ENCODE measurements at places on chromosomes 3 and 15.

DNA sequence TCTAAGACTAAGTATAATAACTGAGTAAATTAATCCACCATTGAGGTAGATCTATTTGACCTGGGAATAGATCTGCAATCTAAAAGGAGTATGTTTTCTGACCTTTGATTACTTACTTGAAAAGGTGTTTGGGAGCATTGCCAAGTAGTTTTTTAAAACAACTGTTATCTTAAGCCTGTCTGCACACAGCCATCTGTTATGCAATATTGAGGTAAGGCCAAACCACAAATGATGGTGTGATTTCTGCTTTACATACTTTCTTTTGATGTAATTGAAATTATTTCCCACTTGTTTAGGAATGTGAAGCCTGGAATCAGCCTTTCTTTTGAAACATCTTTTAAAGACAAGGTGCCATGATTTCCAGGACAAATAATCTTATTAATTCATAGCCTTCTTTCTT is 274.0 kb downstream of the BBX start:
- no peak for DNase-seq

GRCh38 chr3:146134348-146135117 is 26.5 kb downstream of the PLOD2 start:
- DNase-seq: no peak

GRCh38 chr3:45635475-45636256 is 41.1 kb downstream of the LIMD1 start:
- no peak for DNase-seq

- no peak for DNase-seq
Observed at GRCh38 chr3:61600195-61600594, 38.8 kb downstream of the PTPRG start.

DNA sequence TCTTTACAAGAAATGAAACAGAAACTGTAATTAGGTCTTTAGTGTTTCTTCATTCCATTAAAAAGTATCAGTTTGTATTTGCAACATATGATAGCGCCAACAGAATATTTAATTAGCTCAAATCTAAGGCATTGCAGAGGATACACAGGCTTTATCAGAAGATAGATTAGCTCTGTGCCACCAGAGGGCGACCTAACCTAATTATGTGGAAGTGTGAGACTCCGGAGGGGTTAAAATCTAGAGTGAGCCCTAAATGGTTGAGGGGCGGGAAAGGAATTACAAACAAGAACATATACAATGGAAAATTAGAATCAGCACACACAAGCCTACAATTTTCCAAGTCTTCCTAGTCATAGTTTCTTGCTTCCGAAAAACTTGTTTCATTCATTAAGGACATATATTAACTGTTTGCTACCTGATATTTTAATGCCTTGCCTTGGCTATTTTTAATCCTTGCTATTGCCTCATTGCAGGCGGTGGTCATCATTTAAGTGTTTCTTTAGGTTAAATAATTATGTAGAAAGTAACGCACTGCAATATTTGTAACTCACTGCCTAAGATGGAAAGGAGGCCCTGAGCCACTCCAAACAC is 18.0 kb upstream of the RYR3 start:
- peak; percentile 32 for DNase-seq

DNA sequence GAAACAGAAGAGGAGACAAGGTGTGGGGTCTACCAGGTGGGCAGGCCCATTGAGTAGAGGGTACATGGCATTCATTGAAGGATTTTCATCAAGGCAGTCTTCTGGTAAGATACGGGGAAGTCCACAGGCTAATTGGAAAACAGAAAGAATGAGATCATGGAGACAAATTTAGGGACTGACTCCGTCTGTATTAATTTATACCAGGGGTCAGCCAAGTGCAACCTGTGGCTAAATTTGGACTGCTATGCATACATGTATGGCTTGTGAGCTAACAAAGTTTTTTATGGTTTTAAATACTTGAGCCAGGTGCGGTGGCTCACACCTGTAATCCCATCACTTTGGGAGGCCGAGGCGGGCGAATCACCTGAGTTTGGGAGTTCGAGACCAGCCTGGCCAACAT is 21.1 kb upstream of the SNRPN start:
- DNase-seq: no peak

GRCh38 chr3:114447545-114447944 is 153.7 kb downstream of the TIGIT start:
- DNase-seq: no peak

GRCh38 chr3:10434144-10434937 is 71.0 kb downstream of the ATP2B2 start:
- no peak for DNase-seq

GRCh38 chr3:51269466-51269865 is 115.6 kb upstream of the MANF start:
- no peak for DNase-seq

- no peak for DNase-seq
Observed at GRCh38 chr15:31487811-31488436, 161.3 kb downstream of the KLF13 start.

GRCh38 chr3:119894195-119894594 is 112.3 kb downstream of the NR1I2 start:
- no peak for DNase-seq

GRCh38 chr3:115092220-115092791 is 54.8 kb downstream of the ZBTB20 start:
- peak; percentile 17 for DNase-seq

DNA sequence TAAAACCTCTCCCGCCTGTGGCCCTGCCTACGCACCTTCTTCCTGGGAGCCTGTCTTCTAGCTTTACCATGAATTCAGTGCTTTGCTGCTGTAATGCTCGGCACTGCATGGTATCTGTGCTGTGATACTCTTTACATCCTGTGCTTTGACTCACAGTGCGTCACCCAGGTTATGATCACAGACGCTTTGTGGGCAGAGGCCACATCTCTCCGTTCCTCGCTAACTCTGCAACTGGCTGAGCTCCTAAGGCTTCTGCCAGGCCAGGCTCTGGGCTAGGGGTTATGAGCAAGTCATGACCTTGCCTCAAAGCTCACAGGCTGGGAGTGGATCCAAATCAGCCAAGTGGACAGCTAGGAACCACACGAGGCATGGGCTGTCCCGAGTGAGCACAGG is 23.2 kb downstream of the SPTBN5 start:
- DNase-seq: peak; percentile 36

GRCh38 chr3:82505079-82505756 is 743.8 kb upstream of the GBE1 start:
- no peak for DNase-seq

DNA sequence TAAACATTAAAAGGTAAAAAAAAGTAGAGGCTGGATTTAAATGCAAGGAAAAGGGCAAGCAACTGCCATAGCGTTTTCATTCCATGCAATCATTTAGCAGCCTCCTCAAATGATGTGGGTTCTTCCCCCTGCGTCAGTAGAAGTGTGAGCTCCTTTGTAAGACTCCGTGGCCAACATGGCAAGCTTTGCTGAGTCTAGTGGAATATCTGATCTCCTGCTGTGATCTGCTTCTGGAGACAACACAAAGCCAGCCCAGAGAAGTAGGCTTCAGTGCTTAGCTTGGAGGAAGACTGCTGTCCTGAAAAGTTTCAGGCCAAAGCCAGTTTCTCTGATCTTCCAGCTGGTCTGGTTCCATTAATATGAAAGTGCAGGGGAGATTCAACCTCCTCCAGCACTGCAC is 70.4 kb downstream of the ARPP21 start:
- DNase-seq: no peak

DNA sequence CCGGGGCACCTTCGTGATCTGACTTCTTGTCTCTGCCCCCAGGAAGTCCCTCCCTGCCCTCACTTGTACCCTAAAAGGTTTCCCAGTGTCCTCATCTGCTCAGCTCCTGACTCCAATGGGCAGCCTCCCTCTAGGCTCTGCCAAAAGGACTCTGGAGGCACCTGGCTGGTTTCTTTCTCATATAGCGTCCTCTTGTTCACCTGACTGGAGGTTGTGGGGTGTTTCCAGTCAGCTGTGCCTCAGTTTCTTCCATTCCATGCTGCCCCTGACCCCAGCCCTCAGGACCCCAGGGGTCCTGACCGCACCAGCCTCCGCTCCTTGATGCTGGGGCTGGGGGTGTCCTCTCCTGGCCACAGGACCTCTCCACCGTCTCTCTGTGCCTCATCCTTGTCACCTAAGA is 2.5 kb downstream of the PRR23E start:
- no peak for DNase-seq

DNA sequence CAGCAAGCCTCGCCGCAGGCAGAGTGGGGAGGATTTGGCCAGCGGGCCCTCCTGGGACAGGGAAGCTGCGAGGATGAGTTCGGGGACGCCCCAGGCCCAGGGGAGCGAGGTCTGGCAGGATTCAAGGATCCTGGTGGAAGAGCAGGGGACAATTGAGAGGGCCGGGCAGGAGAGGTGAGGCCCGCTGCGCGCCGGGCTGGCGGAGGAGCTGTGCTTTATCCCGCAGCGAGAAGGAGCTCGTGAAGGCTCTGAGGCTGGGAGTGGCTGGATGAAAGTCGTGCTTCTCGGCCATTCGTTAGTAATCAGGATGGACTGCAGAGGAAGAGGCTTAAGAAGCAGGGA is 3.6 kb downstream of the SLC51A start:
- DNase-seq: no peak

- DNase-seq: no peak
Observed at GRCh38 chr3:127815001-127815400, 7.3 kb downstream of the MGLL start.

DNA sequence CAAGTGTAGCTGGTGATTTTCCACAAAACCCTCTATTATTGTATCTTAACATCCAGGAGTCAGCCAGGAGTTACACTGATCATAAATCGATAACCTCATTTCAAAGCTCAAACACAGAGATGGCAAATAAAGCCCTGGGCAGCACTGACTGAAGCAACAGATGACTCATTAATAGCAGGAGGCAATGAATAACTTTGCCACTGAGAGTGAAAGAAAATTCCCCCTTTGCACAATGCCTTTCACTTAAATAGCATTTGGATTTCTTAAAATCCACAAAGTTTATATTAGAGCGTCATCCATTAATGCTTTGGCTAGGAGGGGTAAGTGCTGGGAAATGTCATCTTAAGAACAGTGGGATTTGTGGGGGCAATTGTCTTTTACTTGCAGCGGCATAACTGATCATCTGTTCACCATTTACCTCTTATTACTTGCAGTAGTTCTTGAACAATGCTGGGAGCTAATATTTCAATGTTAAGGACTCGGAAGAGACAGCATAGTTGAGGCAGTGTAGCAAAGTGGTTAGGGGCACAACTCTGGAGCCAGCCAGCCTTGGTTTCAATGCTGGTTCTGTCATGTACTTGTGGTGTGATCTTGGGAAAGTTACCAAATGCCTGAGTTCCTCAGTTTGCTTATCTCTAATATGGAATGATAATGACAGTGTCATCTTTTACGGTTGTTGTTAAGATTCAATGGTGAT is 630.4 kb upstream of the TBL1XR1 start:
- no peak for DNase-seq

DNA sequence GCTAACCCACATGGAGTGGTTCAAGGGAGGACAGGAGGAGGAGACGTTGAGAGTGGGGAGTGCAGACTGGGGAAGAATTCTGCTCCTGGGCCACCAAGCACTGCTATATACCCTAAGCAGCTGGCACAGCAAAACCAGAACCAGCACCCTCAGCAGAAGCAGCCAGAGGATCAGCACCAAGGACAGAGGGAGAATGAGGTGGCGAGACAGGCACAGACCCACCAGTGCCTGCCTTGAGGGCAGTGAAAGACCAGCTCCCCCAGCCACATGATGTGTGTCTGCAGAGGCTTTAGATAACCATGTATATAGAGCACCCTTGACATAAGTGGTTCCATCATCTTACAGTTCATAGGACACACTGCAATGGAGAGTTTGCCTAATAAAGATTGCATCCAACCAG is 319.0 kb downstream of the GABRB3 start:
- DNase-seq: no peak

DNA sequence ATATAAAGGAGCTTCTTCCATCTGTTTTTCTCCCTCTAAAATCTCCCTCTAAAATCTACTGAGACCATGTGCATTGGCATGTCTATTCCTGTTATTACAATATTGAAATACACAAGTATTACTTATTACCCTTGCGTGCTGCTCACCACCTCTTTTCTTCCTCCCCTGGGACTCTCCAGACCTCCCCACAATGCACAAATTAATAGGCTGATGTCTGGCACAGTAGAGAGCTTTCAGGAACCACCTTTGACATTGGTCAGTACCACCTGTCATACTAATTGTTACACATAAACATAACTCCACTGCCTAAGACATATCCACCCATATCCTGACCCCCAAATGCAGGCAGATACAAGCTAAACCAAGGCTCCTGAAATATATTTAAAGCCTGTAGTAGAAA is 722.6 kb downstream of the FHIT start:
- no peak for DNase-seq

- DNase-seq: no peak
Observed at GRCh38 chr15:90062973-90063769, 39.1 kb downstream of the IDH2 start.

DNA sequence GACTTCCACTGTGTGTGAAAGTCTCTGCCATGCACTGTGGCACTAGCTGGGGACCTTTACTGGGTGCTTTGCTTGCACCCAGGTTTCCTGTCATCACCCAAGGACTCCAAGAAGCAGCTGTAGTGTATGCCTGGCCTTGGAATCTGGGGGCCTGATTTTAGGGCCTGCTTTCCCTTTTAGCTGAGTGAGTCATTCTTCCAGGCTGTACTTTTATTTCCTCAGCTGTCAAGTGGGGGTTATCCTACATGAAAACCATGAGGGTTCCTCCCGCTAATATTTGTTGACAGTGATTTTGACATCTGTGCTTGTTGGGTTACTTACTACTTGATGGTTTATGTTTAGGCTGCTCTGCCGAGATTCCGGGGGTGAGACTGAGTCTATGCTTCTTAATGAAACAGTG is 18.5 kb downstream of the GORASP1 start:
- DNase-seq: no peak

GRCh38 chr3:25000971-25001591 is 427.0 kb upstream of the RARB start:
- no peak for DNase-seq

DNA sequence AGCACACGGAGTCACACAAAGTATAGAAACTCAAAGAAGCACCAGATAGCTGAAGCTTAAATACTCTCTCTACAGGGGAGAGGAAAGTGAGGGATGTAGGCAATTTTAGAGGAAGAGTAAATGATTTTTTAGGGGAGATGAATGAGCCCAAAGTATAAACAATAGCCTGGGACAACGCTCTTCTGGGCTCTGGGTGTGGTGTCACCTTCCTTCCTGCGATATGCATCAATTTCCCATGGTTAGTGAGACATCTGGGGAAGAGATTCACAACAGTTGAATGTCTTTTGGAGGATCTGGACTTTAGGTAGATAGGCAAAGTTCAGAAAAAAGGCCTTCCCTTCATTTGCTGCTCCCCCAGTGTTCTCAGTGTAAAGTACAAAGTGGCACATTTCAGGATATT is 125.2 kb downstream of the EFHB start:
- no peak for DNase-seq

DNA sequence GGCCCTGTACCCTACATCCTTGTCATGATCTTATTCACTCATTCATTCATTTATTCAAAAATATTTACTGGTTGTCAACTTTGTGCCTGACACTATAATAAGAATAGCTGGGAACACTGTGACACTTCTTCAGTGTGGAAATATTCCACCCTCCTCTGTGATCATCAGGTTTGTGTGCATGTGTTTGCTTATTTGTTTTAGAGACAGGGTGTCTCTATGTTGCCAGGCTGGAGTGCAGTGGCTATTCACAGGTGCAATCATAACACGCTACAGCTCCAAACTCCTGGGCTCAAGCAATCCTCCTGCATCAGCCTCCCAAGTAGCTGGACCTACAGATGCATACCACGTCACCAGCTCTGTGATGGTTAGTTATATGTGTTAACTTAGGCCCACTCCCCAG is 50.0 kb upstream of the PLCL2 start:
- no peak for DNase-seq

GRCh38 chr3:187739561-187740332 is 5.5 kb downstream of the BCL6 start:
- DNase-seq: no peak
